ENCODE measurements at places on chromosomes 7 and 10. TPM values are rescaled to one million over a fixed set of nuclear protein-coding genes. Genes with fewer than 3 reads are reported as not detected.

The NODAL gene
- polyA plus RNA-seq: 0.17 TPM

The CADPS2 gene
- 58.1 TPM for polyA plus RNA-seq

The ZP3 gene
- polyA plus RNA-seq: 13.4 TPM

The GJD4 gene
- not detected for polyA plus RNA-seq

The TMEM176A gene
- 91.3 TPM for polyA plus RNA-seq

The GRM3 gene
- 0.33 TPM for polyA plus RNA-seq

The CYP2C19 gene
- polyA plus RNA-seq: not detected

The ZNF365 gene
- 0.32 TPM for polyA plus RNA-seq

The ALOX5 gene
- 2.7 TPM for polyA plus RNA-seq

GRCh38 chr7:81445462-81445861 is 324.4 kb downstream of the HGF start:
- DNase-seq: no peak

GRCh38 chr7:66790196-66790595 is 49.7 kb downstream of the RABGEF1 start:
- DNase-seq: no peak

GRCh38 chr7:42315103-42315502 is 78.1 kb upstream of the GLI3 start:
- DNase-seq: no peak

GRCh38 chr7:102897856-102898531 is 14.8 kb upstream of the LRRC17 start:
- no peak for DNase-seq

GRCh38 chr7:42914421-42915045 is 2.7 kb upstream of the C7orf25 start:
- DNase-seq: no peak

DNA sequence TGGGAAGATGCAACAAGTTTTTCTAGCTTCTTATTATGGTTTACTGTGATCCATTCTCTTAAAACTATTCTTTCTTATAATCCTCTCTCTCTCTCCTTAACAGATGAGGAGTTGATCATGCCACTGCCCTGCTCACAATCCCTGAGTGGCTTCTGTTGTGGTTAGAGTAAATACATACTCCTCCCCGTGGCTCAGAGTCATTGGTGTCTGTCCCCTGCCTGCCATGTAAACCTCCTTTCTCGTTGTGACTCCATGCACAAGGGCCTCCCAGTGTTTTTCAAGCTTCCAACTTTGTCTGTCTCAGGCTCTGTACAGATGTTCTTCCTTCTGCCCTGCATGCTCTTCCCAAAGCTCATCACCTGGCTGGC is 20.4 kb downstream of the CCNY start:
- DNase-seq: no peak

GRCh38 chr7:105153531-105153930 is 139.5 kb downstream of the KMT2E start:
- no peak for DNase-seq

DNA sequence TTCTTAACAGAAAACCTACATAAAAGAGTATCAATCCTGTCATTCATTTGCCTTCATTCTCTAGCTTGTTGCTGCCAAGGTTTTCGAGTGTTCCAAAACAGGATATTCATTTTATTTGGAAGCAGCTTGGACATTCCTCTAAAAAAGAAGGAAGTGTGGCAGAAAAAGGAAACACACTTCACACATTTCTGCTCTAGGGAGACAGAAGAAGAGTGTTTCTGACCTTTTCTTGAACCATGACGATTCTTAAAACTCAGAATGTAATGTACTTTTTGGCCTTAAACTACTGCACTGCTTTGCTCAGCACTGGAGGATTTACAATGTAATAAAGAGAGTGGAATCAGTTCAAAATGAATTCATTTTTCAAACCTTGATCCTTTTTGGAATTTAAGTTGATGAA is 81.3 kb downstream of the SEMA3A start:
- DNase-seq: no peak

GRCh38 chr7:12984117-12984516 is 296.7 kb downstream of the ARL4A start:
- no peak for DNase-seq

DNA sequence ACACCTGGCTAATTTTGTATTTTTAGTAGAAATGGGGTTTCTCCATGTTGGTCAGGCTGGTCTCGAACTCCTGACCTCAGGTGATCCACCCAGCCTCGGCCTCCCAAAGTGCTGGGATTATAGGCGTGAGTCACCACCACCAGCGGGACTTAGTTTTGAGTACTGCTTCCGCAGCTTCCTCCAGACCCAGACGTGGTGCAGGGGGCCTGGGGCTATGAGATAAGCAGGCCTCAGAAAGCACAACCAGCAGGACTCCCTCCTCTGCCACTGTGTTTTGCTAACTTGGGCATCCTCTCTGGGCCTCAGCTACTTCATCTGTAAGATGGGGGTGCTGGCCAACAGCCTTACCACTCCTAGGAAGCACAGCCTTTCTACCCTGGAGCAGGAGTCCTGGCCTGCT is 37.8 kb downstream of the GOLGA7B start:
- no peak for DNase-seq

DNA sequence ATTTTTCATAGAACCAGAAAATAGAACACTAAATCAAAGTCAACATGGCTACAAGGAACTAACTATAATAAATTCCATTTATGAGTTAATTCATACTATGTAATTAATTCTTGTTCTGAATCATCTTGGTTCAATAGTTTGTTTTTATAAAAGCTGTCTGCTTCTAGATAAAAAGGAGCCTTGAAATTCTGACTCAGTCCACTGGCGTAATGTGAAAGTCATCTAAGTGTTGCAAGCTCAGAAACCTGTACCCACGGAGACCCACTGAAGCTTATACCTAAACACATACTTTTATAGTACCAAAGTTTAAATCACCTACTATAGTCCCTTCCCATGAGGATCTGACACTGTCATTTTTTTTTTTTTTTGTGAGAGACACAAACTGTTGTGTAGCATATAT is 489.4 kb downstream of the SEMA3D start:
- no peak for DNase-seq

GRCh38 chr10:90936276-90936659 is 15.4 kb upstream of the ANKRD1 start:
- DNase-seq: no peak

DNA sequence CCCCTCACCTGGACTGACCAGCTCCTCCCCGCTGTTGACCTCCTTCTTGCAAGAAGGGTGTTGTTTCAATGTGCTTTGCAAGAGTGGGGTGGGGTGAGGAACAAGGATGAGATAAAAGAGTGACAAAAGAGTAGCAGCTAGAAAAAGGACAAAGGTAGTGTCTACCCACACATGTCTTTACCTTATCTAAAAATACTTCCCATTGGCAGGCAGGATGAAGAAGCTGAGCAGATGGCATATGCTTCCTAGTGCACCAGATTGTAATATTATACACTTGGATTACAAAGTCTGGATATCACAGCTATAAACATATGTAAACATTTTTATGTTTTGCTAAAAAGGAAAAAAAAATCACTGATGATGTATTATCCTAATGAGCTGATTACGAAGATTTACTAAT is 34.5 kb downstream of the CHN2 start:
- DNase-seq: no peak

DNA sequence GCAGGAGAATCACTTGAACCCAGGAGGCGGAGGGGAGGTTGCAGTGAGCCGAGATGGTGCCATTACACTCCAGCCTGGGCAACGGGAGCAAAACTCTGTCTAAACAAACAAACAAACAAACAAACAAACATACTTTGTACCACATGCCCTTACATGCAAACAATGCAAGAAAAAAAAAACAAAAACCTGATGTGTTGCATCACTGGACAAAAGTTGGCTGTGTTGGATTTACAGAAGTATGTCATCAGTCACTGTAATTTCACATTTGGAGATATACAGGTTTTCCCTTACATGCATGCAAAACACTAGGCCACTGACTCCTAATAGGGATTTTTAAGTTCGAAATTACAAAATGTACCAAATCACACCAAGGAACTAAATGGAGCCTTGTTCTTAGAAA is 138.5 kb downstream of the SRPK2 start:
- DNase-seq: no peak

Measured in right renal pelvis (tissue), 4 donors.